Right renal pelvis (tissue), 4 donors: ENCODE measurements at places on chromosomes 5 and 9. TPM values are rescaled to one million over a fixed set of nuclear protein-coding genes. Genes with fewer than 3 reads are reported as not detected.

DNA sequence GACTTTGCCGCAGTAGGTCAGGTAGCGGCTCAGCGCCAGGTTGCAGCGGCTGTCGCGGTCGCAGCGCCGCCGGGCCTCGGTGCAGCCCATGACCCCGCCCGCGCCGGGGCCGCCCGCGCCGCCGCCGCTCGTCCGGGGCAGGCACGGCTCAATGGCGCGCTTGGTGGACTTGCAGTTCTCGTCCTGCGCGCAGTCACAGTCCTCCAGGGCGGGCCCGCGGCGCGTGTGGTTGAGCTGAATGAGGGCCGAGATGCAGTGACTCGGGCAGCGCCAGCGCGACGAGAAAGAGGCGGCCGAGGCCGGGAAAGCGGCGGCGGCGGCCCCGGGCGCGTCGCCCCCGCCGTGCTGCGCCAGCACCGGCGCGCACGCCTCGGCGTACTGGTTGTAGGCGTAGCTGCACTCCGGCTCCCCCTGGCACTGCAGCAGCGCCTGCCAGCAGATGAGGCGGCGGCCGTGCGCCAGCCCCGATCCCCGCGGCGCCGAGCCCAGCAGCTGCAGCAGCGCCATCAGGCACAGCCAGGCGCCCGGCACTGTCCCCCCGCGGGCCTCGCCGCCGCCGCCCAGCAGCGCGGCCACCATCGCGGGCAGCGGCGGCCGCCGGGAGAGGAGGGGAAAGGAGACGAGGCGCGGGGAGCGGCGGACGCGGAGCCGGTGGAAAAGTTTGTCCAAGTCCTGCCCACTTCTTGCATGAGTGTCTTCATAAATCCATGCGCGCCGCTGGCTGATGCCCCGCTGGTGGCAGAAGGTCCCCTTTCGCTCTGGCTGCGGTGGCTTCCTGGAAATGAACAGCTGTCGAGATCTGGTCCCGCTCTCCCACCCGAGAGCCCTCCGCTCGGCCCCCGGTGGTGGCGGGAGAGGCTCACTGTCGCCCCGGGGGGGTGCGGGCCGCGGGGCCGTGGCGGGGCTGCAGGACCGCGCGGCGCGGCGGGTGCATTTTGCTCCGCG is 833 bp downstream of the GAS1 start:
- DNase-seq: no peak

DNA sequence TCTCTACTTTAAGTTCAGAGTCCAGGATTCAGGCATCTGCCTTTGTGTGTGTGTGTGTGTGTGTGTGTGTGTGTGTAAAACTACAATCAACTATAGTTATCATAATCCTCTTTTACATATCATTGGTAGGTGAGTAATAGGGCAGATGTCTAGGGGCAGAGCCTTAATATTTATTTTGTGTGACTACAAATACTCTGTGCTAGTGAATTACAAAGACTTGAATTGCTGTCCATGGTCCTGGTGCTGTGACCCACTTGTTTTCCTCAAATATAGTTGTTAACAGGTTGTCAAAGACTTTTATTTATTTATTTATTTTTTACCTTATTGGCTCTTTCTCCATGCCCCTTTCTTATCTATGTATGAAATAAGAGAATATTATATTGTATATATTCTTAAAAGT is 196.8 kb downstream of the ANXA1 start:
- DNase-seq: peak; percentile 0

GRCh38 chr9:128550770-128551656 is 1.4 kb upstream of the SPTAN1 start:
- no peak for DNase-seq

GRCh38 chr5:163730206-163730756 is 224.9 kb downstream of the MAT2B start:
- DNase-seq: no peak

- no peak for DNase-seq
Measured at GRCh38 chr9:134204991-134205578, 40.7 kb upstream of the RNU6ATAC start.

GRCh38 chr5:61280205-61280604 is 51.9 kb upstream of the ZSWIM6 start:
- DNase-seq: peak; percentile 52

Gene PCDHGB4
- 4.3 TPM for polyA plus RNA-seq

- DNase-seq: no peak
Measured at GRCh38 chr9:112408275-112408674, 28.4 kb downstream of the HSDL2 start.

DNA sequence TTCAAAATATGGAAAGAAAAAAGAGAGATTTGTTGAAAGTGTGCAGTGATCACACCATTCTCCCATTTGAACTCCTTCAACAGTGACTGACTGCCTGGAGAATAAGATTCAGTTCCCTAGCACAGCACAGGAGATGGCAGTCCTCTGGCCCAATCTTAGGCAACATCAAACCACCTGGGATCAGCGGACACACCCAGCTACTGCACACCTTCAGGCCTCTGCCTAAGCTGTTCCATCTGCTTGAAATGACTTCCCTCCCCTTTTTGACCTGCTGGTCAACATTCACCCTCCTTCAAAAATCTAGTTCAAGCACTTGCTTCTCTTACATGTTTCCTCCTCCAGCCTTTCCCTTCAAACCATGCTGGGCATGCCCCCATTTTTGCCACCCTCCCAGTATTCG is 4.5 kb downstream of the MAPK9 start:
- no peak for DNase-seq

- DNase-seq: no peak
Measured at GRCh38 chr5:2514484-2514883, 237.0 kb downstream of the IRX2 start.

Gene TLE4
- polyA plus RNA-seq: 58.4 TPM

DNA sequence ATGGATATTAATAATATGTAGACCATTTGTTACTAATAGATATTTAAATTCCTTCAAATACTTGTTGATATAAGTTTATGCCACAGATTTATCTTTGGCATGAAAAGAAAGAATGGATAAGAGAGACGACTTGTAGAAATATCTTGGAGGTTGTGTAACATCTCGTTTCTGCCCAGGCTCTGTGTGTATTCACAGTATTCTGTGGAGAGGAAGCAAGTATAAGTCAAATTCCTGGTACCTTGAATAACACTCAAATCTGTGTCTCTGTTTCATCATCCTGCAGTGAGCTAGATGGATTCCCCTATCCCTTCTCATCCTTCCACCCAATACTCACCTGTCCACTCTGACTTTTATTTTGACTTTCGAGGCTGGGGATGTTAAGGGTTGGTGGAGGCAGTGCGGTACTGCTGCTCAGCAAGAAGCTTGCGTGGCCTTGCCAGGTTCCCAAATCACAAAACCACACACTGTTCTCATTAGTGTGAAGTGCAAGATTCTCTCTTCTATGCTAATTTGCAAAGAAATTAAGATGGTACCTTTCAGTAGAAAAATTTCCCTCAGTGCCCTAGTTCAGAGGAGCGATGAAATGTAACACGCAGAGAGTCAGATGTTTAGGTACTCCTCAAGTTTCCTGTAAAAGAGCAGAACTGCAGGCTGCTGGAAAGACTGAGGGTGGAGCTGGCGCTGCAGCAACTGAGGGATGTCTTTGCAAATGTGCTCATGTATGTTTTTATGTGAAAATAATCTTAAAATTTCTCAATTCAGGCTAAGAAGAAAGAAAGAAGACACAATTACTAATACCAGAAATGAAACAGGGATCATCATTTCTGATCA is 42.6 kb upstream of the ANKRD18A start:
- DNase-seq: no peak

Gene POU5F2
- polyA plus RNA-seq: 0.05 TPM

DNA sequence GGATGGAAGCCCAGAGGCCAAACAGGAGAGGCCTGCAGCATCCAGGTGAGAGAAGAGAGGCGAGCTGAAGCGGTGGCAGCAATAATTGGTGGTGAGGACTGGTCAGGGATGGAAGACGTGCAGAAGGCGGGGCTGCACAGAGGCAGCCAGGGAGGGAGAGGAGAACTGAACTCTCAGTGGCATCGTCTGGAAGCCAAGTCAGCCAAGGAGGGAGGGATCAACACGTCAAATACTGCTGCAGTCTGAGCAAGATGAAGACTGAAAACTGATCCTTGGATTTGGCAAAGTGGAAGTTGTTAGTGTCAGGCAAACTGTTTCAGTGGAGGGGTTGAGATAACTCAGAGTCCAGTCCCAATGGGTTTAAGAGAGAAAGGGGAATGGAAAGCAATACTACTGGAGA is 145.4 kb downstream of the CDK5RAP2 start:
- DNase-seq: no peak

DNA sequence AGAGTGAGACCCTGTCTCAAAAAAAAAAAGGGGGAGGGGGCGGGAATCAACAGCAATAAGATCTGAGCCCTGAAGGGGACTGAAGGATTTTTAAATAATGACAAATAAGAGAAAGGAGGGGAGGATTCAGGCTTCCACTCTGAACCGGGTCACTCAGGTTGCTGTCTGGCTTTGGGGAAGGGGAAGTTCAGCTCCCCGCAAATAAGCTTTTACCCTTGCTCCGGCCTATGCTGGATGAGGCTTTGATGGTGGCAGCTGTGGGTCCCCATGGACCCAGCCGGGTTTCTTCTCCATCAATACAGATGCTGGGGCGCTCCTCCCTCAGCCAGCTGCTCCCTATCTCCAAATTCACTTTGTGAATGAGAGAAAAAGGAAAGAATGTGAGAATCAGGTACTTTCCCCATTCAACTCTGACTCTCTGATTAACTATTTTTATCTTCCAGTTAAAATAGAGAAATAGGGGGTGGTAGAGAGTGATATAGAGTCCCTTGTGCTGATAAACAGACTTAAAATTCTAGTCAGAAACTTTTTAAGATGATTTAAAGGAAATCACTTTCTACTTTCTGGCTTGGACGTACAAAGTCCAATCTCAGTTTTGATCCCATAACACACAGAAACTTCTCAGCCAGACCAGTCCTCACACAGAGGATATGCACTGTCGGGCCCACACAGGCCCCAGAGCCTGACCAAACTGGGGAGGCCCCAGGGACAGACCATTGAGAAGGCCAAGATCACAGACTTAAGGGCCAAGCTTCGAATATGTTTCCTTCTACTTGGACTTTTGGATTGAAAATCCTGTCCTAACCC is 39.6 kb downstream of the C5orf15 start:
- DNase-seq: no peak
